Left hindlimb (tissue), 1 donor: ENCODE measurements at places on chromosomes 13 and 19.

DNA sequence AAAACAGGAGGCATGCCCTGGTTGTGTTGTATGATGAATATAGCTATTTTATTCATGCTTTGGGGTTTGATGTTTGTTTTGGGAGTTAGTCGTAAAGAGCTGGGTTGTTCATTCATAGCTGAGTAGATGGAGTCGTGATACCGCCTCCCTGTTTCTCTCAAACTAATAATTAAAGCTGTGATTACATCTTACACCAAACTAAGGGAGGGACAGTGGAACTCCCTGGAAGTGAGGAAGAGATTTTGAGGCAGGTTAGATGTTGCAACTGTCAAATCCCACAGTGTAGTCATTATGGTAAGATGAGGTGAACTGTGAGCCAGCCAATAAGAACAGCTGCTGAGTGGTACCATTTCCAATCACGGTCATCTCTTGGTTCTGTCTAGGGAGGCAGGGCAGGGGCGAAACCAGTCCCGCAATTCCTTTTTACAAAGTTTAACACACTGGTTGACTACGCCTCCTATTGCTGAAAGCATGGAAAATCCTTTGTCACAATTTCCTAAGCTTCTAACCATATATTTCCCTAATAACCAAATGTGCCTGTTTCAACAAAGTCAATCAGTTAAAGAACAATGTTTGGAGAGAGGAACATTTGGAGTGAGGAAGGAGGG lies 207.6 kb upstream of the SERP2 start:
- DNase-seq: no peak

DNA sequence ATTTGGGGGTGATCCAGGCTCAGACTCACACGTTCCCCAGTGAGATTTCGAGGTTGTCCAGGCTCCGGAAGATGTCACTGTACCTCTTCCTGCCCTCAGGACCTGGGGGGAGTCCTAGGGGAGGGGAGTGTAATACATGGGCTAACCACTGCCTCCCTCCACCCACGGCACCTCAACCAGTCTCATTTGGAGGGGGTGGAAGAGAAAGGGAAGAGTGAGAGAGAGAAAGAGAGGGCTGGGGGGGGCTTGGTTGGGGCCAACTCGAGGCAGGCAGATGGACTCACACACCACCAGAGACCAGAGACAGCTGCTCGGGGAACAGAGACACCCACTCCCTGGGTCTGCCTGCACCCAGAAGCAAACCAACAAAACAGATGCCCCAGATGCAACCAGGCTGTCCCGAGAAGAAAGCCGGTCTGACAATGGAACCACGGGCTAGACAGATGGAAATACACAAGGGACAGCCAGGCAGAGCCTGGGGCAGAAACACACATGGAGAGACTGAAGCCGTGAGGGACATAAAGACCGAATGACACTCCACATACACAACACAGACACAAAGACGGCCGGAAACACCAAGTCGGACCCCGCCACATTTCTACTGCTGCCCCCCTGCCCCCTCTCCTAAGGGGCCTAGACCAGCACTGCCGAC lies 825 bp downstream of the GMIP start:
- no peak for DNase-seq

GRCh38 chr13:101242720-101243119 lies 173.6 kb downstream of the NALCN start:
- DNase-seq: no peak

DNA sequence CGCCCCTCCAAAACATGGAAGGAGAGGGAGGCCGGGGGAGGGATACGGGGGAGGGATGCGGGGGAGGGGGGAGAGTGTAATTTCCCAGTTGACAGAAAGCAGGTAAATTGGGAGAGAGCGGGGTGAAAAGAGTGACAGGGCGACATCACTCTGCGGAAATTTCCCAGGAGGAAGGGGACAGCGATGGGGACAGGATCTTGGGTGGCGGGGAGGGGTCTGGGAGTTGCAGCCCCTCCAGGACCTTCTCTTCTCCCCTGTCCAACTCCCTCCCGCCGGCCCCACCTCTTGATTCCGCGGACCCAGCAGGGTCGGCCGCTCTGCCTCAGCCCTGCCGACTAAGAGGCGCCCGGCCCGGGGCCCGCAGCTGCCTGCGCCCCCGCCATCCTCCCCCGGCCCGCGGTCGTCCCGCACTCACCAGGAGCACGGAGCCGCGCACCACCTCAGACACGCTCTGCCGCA lies 108.0 kb upstream of the DOCK9 start:
- DNase-seq: no peak

DNA sequence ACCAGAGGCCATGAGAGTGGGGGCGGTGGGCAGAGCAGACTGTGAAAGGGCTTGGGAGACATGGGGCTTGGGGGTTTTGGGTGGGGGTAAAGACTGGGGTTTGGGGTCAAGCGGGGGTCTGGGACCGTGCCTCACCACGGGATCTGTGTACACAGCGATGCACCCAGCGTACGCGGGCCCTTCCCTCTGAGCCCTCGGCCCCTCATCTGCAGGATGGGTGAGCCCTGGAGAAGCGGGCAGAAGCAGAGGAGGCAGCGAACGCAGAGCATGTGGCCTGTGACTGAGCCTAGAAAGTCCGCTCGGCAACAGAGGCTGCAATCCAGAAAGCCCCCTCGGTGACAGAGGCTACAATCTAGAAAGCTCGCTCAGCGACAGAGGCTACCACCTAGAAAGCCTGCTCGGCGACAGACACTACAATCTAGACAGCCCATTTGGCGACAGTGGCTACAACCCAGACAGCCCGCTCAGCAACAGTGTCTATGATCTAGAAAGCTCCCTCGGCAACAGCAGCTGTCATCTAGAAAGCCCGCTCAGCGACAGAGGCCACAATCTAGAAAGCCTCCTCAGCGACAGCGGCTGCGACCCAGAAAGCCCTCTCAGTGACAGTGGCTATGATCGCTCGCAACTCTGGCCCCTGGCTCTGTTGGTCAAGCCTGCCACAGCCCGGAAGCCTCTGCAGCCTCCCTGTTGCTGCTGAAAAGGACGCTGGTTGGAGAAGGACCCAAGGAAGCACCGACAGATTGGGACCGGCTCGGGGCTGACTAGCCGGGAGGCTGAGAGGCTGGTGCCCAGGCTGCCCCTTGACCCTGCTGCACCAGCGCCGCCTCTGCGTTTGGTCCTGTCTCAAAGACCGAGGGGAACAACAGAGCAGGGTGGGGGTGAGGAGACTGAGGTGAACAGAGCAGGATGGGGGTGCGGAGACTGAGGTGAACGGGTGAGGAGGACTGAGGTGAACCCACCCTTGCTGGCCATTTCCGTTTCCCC lies 68.6 kb downstream of the SPACA7 start:
- no peak for DNase-seq

GRCh38 chr19:12092065-12092867 lies 27.7 kb downstream of the ZNF844 start:
- peak; percentile 95 for DNase-seq

DNA sequence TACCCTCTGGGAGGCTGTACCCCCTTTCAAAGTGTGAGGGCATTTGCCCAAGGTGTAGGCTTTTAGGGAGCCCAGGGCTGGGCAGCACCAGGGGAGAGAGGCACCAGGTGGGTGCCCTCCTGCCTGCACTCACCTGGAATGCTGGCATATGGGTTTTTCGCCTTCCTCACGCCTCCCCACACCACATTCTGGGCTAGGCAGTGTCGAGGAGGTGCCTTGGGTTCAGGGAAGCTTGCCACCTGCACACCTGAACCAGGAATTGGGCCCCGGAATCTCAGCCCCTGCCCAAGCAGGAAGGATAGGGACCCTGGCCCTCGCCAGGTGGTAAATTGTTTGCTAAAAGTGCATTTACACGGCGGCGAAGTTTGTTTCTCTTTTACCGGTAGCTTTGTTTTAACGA lies 5.1 kb upstream of the TSHZ3 start:
- no peak for DNase-seq

- no peak for DNase-seq
Observed at GRCh38 chr13:97875218-97875617, 78.3 kb upstream of the IPO5 start.

DNA sequence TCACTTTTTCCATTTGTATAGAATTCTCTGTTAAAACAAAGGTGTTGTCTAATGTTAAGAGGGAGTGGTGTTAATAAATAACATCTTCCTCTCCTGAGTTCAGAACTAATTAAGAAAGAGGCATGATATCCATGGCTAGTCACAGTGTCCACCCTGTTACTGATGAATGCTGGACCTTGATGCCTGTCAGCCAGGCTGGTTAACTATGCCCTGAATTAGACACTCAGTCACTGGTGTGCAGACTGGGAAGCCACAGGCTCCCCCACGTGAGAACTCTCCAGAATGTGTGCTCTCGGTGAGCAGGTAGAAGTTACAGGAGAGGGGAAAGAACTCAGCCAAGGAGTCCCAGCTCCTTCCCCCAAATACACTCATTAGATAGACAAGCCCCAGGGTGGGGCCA lies 56.1 kb upstream of the RNF113B start:
- DNase-seq: no peak

- DNase-seq: no peak
Observed at GRCh38 chr19:33777753-33778088, 18.9 kb upstream of the KCTD15 start.

DNA sequence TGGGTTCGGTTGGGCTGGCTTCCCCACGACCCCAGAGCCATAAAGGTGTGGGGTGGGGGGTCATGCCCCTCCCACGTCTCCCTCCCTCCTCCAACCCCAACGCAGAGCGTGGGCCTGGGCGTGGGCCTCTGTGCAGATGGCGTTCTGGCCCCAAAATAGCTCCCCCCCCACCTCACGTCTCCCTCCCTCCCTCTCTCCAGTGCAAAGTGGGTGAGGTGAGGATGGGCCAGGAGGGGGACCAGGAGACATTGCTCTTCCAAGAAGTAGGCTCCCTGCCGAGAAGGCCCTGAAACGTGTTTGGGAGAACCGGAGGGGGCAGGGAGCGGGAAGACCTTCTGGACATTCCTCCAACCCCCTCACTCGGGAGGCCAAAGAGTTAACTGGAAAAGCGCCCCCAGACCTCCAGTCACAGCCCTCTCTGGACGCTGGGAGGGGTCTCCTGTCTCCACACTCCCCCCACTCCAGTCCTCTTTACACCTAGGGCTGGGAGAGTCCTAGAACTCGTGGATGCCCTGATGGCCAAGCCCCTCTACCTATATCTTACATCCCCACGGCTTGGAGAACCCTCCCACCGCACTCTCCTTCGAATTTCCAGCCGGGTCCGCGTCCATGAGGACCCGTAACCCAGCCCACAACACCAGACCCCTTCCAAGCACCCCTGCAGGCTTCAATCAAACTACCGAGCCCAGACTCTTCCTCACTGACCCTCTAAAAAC lies 855 bp downstream of the UNC13A start:
- DNase-seq: no peak

DNA sequence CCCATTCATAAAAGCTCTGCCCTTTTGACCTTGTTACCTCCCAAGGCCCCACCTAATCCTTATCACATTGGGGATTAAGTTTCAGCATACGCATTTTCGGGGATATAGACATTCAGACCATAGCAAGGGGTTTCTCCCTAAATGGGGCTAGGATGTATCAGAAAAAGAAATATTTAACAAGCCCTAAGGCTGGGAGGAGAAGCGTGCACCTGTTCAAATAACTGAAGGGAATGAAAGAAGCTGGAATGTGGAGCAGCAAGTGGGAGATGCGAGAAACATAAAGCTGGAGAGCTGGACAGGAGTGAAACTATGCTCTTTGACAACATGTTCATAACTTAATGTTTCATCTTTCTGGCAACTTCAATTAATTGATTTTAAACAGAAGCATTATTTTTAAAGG lies 811.8 kb upstream of the GPC6 start:
- no peak for DNase-seq

GRCh38 chr13:102800145-102801041 lies 1.5 kb downstream of the BIVM start:
- peak; percentile 88 for DNase-seq

- DNase-seq: no peak
Observed at GRCh38 chr19:33780251-33780650, 16.4 kb upstream of the KCTD15 start.

DNA sequence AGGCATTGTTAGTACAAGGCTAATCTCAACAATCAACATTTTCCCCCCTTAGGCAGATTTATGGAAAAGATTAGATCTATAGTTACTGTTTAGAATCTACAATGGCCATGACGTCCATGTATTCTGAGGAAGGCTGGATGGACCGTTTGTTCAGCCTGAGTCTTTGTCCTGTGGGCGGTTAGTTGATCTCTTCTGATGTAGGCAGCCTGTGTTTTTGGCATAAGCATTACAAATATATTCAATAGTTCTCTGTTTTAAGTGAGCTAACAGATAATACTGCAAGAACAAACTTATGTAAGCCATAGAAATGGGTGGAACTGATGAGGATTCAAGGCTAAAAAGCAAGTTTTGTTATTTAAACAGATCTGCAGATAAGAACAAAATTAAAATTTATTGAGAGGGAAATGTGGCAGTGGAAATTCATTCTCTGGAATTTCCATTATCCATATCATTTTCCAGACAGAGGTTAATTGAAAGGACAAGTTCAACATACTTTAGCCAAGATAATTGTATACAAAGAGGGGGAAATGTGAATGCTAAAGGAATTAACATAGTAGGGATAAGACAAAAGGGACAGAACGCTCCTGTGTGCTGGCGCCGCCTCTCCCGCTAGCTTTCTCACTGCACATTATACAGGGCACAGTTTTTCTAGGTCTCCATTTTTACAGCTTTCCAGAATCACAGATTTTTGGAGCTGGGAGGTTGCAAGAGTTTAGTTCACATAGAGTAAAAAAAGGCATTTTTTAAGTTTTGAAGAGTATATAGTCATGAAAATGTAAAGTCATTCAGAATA lies 48.6 kb downstream of the FAM124A start:
- DNase-seq: no peak

GRCh38 chr13:110581506-110582185 lies 20.1 kb upstream of the RAB20 start:
- no peak for DNase-seq

- DNase-seq: no peak
Observed at GRCh38 chr19:5075597-5075996, 106.7 kb downstream of the KDM4B start.

- no peak for DNase-seq
Observed at GRCh38 chr19:35562336-35562735, 1.1 kb downstream of the ATP4A start.

DNA sequence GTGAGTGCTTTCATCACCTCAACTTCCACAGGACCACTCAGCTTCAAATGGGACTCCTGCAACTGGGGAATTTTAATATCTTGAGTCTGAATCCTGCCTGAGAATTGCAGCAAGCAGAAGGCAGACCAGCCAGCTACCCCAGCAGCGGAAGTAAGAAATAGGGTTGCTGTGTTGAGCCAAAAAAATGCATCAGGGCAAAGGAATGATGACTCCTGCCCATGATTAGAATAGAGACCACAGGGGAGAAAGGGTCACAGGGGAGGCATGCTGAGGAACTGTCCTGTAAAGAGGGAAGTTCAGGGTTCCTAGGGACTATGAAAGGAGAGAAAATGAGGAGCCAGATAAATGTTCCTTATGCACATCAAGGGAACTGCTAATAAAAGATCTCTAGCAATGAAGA lies 370.2 kb downstream of the KCTD12 start:
- DNase-seq: no peak
